ENCODE measurements at places on chromosomes 3 and 15.

- DNase-seq, result no peak
Measured at GRCh38 chr3:143820466-143821221, 27.6 kb downstream of the SLC9A9 start.

DNA sequence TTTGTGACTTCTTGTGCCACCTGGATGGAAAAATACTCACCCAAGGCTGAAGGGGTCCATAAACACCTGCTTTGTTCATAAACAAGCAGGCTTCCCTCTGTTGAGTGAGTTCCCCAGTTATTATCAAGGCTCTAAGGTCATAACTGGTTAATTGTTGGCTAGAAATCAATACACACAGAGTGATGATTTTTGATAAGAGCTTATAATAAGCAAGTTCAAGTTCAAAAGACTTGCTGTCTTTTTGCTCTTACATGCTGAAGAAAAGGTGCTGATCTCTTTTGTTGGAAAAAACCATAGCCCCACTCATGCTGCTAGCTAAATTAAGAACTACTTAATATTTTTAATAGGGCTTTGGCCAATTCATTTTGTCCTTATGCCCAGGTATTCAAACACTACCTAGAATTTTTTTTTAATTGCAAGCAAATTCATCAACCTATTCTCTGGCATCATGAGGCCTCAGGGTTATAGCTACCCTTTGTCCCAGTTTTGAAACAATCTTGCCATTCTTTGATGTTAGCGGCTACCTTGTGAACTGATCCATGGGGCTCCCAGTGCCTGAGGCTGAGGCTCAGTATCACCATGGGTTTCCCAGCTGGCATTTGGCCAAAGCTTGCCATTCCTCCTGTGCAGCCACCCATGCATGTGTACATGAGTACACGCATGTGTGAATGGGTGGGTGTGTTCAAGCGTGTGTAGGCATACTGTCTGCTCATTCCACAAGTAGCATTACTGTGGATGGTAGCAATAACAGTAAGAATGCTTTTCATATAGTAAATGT lies 127.6 kb upstream of the LPP start:
- no peak for DNase-seq

- no peak for DNase-seq
Measured at GRCh38 chr15:33678602-33679001, 289.7 kb upstream of the CHRM5 start.

DNA sequence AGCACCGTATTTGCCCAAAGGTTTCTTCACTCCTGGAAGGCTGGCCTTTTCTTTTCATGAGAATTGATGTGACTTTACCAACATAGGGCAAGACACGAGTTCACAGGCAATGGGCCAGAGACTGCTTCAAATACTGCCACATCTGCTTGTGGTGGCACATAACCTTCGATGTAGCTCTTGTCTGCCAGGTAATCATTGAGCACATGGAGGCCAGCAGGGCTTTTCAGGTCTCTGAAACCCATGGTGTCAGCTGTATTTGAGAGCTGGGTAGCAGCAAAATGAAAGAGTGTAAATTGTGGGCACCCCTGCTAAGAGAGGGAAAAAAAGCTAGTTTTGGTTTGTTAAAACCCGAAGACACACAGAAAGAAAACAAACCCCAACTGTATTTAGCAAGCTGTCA lies 200.7 kb downstream of the NAALADL2 start:
- DNase-seq, result no peak

- DNase-seq, result no peak
Measured at GRCh38 chr3:125289429-125289981, 77.0 kb upstream of the SLC12A8 start.

- no peak for DNase-seq
Measured at GRCh38 chr3:161551697-161552096, 55.1 kb downstream of the OTOL1 start.

DNA sequence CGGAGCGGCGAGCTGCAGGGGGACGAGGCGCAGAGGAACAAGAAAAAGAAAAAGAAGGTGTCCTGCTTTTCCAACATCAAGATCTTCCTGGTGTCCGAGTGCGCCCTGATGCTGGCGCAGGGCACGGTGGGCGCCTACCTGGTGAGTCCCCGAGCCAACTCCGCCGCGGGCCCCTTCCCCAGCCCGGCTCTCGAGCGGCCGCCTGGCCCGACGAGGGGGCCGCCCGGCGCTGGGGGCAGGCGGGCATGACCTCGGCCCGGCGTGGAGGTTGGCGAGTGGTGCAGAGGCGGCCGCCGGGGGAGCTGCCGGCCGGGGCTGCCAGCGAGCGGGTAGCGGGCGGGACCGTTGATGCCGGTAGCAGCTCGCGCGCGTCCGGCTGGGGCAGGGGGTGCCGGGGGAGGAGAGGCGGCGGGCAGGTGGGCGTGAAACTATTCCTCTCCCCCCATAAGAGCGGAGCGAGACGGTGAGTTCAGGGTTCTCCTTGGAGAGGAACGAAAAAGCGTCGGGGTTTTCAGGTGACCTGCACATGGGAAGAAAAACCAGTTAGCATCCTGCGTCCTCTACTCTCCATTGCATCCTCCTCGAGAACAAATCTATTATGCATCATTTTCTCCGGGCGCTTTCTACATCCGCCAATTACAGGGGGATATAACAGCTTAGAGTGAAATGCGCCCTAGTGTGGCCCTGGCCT lies 585 bp downstream of the SLCO3A1 start:
- peak; percentile 44 for DNase-seq

DNA sequence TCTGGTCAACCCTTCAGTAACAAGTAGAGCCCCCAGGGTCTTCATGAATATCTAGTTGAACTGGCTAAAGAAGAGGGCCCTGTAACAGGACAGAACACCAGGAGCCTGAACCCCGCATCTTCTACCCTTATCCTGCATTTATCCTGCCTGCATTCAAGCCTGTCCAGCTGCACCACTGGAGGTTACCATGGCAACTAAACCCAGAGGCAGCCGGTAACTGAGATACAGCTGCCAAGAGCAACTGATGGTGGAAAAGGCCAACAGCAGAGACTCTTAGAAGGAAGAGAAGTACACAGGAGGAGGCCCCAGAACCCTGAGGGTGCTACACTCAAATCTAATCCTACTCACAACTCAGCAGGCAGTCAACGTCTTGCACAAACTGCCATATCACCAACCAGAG lies 3.7 kb upstream of the PRKAR2A start:
- DNase-seq, result no peak

- DNase-seq, result no peak
Measured at GRCh38 chr3:145290010-145290409, 871.0 kb downstream of the PLOD2 start.
